Muscle of leg (tissue), 16 donors: ENCODE measurements at places on chromosomes 16 and 17. TPM values are rescaled to one million over a fixed set of nuclear protein-coding genes. Genes with fewer than 3 reads are reported as not detected.

The ABCC6 gene
- 1.2 TPM for total RNA-seq

The CD300H gene
- total RNA-seq = not detected

The HELZ gene
- total RNA-seq = 41.5 TPM

The SLC7A5 gene
- total RNA-seq = 2.3 TPM

The KRTAP1-1 gene
- not detected for total RNA-seq

- H3K36me3 ChIP-seq = peaks cover 14% of the 10 kb centered on the region
- no peak for DNase-seq
- H3K27me3 ChIP-seq = no peaks in the 10 kb centered on the region
- H3K4me1 ChIP-seq = no peaks in the 10 kb centered on the region
- no peak overlapping the region for H3K27ac ChIP-seq
Observed at GRCh38 chr16:20838240-20838639, 31.9 kb downstream of the REXO5 start.

DNA sequence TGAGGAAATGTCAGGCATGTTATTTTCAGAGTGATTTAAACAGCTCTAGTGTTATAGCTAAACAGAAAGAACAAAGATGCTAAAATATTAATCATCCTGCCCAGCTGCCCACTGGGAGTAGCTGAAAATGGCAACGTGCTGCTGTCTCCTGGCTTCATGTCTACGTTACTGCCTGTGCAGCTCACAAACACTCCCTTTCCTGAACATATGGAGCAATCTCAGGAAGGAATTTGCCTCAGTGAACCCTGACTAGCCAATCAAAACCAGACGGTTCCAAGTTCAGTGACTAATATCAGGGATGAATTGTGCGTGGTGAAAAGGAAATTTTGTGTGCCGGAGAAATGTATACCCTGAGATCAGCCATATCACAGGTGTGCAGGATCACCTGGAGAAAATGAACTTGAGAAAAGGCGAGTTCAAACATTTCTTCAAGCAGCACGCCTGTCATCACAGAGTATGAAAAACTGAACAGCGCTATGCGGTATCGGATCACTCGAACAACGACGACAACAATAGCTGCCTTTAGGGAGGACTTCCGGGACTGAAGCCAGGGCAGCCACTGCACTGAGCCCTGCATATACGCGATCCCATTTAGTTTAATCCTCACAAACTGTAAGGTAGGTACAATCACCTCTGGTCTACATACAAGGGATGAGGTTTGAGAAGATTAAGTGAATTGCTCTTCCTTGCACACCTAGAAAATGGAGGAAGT lies 110.3 kb downstream of the STX8 start:
- H3K27ac ChIP-seq = no peak overlapping the region
- peak; percentile 64 for DNase-seq
- no peaks in the 10 kb centered on the region for H3K36me3 ChIP-seq
- H3K4me1 ChIP-seq = peaks cover 6% of the 10 kb centered on the region
- H3K4me3 ChIP-seq = no peak overlapping the region
- H3K27me3 ChIP-seq = no peaks in the 10 kb centered on the region

DNA sequence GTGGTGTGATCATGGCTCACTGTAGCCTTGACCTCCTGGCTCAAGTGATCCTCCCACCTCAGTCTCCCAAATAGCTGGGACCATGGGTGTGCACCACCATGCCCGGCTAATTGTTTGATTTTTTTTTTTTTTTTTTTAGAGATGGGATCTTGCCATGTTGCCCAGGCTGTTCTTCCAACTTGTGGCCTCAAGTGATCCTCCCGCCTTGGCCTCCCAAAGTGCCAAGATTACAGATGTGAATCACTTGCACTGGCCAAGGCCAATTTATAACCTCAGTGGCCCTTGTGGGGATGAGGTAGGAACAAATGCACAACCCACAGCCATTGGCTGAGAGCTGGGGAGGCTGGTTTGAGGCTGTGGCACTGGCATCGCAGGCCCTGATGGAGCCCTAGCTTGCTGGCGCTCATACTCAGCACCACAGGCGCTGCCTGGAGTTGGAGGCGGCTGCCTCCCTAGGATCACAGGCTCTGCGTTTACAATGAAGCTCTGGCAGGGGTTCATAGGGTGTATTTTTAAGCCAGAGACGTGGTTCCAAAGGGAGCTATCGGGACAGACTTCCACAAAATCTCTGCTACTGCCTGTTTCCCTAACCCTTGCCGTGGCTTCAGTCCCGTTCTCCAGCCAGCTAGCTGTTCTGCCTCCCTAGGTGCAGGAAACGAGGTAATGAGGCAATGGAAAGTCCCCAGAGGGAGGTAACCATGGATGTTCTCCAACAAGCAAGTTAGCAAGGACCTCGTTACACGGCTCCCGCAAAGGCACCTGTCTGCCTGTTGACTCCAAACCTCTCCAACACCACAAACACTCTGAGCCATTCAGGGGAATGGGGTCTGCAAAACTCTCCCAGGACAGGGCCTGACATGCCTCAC lies 2.9 kb downstream of the ABCA3 start:
- DNase-seq = no peak
- peaks cover 10% of the 10 kb centered on the region for H3K4me1 ChIP-seq
- H3K27me3 ChIP-seq = peaks cover 36% of the 10 kb centered on the region
- no peak overlapping the region for H3K27ac ChIP-seq
- no peak overlapping the region for H3K4me3 ChIP-seq
- peaks cover 4% of the 10 kb centered on the region for H3K36me3 ChIP-seq

- DNase-seq = peak; percentile 96
- H3K27me3 ChIP-seq = no peaks in the 10 kb centered on the region
- peaks cover 11% of the 10 kb centered on the region for H3K4me1 ChIP-seq
- H3K36me3 ChIP-seq = peaks cover 7% of the 10 kb centered on the region
- peak overlapping the region; percentile 72 for H3K27ac ChIP-seq
Observed at GRCh38 chr17:574061-574460, 140.6 kb downstream of the VPS53 start.

- peaks cover 3% of the 10 kb centered on the region for H3K27me3 ChIP-seq
- DNase-seq = no peak
- H3K4me3 ChIP-seq = no peak overlapping the region
- H3K36me3 ChIP-seq = no peaks in the 10 kb centered on the region
- H3K4me1 ChIP-seq = peaks cover 3% of the 10 kb centered on the region
Observed at GRCh38 chr16:21197112-21197511, 14.3 kb downstream of the ZP2 start.

DNA sequence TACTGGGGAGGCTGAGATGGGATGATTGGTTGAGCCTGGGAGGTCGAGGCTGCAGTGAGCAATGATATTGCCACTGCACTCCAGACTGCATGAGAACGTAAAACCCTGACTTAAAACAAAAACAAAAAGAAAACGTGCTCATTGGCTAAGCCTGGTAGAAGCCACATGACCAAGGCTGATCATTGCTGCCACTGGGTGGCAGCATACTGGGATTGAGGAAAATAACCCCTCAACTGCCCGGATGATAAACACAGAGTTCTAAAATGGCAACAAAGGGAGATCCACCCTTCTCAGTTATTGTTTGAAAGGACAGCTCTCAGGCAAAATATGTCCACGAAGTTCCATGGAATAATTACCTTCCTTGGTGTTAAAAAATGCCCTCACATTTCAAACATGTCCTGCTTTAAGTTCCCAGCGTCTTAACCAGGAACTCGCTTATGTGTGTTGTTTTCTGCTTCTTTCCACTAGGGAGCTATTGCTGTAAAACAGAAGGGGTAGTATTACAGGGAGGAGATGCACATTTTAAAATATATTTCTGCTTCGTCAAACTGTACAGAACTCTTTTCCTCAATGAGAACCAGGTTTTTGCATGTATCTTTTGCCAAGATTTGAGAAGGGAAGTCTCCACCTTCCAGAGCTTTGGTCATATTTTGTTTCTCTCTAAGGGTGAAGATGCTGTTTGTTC lies 675.3 kb downstream of the MAF start:
- H3K4me3 ChIP-seq = no peak overlapping the region
- no peak overlapping the region for H3K27ac ChIP-seq
- no peaks in the 10 kb centered on the region for H3K36me3 ChIP-seq
- no peaks in the 10 kb centered on the region for H3K27me3 ChIP-seq

- H3K27me3 ChIP-seq = no peaks in the 10 kb centered on the region
- peak; percentile 28 for DNase-seq
- no peaks in the 10 kb centered on the region for H3K4me1 ChIP-seq
- H3K4me3 ChIP-seq = no peak overlapping the region
- H3K27ac ChIP-seq = no peak overlapping the region
Observed at GRCh38 chr17:55177159-55177854, 87.5 kb upstream of the HLF start.

- no peak overlapping the region for H3K27ac ChIP-seq
- H3K4me1 ChIP-seq = peaks cover 36% of the 10 kb centered on the region
- H3K36me3 ChIP-seq = no peaks in the 10 kb centered on the region
- no peak overlapping the region for H3K4me3 ChIP-seq
Observed at GRCh38 chr16:17333229-17333628, 137.5 kb downstream of the XYLT1 start.

GRCh38 chr17:34156741-34157589 lies 98.1 kb upstream of the CCL2 start:
- peaks cover 55% of the 10 kb centered on the region for H3K27me3 ChIP-seq
- H3K36me3 ChIP-seq = no peaks in the 10 kb centered on the region
- H3K4me3 ChIP-seq = no peak overlapping the region
- peak; percentile 25 for DNase-seq

GRCh38 chr17:4477255-4477791 lies 21.4 kb upstream of the SPNS2 start:
- H3K36me3 ChIP-seq = no peaks in the 10 kb centered on the region
- H3K27me3 ChIP-seq = no peaks in the 10 kb centered on the region
- no peak for DNase-seq
- no peak overlapping the region for H3K4me3 ChIP-seq
- H3K4me1 ChIP-seq = peaks cover 36% of the 10 kb centered on the region
- no peak overlapping the region for H3K27ac ChIP-seq

DNA sequence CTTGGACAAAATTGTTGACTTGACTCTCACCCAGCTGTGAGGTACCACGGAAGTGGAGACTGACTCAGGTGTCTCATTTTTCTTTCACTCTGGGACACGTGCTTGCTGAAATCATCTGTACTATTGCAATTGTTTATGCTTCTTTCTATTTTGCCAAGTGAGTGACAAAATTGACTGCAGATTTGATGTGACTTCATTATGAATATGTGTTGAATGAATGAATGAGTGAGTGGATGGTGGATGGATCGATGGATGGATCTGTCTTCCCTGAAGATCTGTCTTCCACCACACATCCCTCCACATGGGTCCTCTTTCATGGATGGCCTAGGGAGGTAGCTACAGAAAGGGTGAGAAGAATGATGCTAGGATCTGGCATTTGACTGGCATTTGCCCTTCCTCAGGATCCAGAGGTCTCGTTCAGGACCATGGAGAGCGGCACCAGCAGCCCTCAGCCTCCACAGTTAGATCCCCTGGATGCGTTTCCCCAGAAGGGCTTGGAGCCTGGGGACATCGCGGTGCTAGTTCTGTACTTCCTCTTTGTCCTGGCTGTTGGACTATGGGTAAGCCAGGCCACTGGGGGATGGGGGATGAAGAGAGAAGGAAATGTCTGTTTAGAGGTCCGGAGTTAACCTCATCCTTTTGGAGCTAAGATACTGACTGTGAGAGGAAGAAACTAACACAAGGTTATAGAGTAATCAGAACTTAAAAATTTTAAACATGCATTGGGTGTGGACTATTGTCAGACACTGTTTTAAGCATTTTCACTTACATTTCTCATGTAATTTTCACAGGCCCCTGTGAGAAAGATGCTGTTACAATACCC lies 12.7 kb downstream of the SLC5A11 start:
- H3K27me3 ChIP-seq = no peaks in the 10 kb centered on the region
- no peaks in the 10 kb centered on the region for H3K36me3 ChIP-seq
- peak; percentile 56 for DNase-seq
- H3K4me1 ChIP-seq = no peaks in the 10 kb centered on the region
- no peak overlapping the region for H3K4me3 ChIP-seq

DNA sequence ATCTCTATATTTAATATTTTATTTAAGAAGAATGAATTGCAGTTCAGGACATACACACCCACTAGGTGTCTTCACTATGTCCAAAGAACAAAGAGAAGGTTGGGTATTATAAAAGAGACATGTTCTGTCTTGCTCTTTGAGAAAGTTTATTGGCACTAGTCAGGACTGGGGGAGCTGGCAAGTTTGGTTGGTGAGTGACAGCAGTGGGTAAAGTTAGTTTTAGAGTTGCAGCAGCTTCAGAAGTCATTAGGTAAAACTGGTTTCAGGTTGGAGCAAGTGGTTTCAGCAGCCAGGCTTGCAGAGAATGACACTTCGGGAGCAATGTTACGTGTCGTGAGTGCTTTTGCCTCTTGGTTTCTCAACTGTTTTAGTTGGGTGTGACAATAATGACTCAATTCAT lies 142.2 kb upstream of the HS3ST3A1 start:
- H3K27me3 ChIP-seq = no peaks in the 10 kb centered on the region
- DNase-seq = no peak
- H3K4me1 ChIP-seq = no peaks in the 10 kb centered on the region
- no peak overlapping the region for H3K4me3 ChIP-seq
- no peaks in the 10 kb centered on the region for H3K36me3 ChIP-seq
- H3K27ac ChIP-seq = no peak overlapping the region

- no peaks in the 10 kb centered on the region for H3K36me3 ChIP-seq
- no peak for DNase-seq
Observed at GRCh38 chr17:31495022-31495885, 103.8 kb downstream of the RAB11FIP4 start.

GRCh38 chr17:60887614-60888028 lies 210.0 kb downstream of the BCAS3 start:
- no peaks in the 10 kb centered on the region for H3K27me3 ChIP-seq
- no peaks in the 10 kb centered on the region for H3K4me1 ChIP-seq
- DNase-seq = no peak
- no peak overlapping the region for H3K27ac ChIP-seq

- H3K4me3 ChIP-seq = peak overlapping the region; percentile 43
- H3K4me1 ChIP-seq = peaks cover 14% of the 10 kb centered on the region
- H3K27ac ChIP-seq = no peak overlapping the region
- H3K36me3 ChIP-seq = no peaks in the 10 kb centered on the region
Observed at GRCh38 chr16:3046641-3047386, 453 bp downstream of the MMP25 start.

GRCh38 chr16:48129926-48130325 lies 25.9 kb downstream of the ABCC12 start:
- no peaks in the 10 kb centered on the region for H3K27me3 ChIP-seq
- DNase-seq = no peak
- no peaks in the 10 kb centered on the region for H3K36me3 ChIP-seq
- no peak overlapping the region for H3K4me3 ChIP-seq
- H3K4me1 ChIP-seq = peaks cover 12% of the 10 kb centered on the region

DNA sequence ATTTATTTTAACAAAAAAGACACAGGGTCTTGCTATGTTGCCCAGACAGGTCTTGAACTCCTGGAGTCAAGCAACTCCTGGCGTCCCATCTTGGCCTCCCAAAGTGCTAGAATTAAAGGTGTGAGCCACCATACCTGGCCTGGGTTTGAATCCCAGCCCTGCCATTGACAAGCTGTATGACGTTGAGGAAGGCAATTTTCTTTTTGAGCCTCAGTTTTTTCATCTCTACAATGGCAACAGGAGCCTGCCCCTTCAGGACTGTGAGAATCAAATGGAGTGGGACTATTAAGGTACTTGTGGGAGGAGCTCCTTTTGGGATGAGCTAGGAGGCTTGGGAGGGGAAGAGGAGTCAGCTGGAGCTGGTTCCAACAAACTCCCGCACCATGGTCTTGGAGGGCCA lies 6.2 kb downstream of the RARA start:
- peaks cover 90% of the 10 kb centered on the region for H3K4me1 ChIP-seq
- H3K36me3 ChIP-seq = no peaks in the 10 kb centered on the region
- H3K4me3 ChIP-seq = no peak overlapping the region
- DNase-seq = no peak
- H3K27me3 ChIP-seq = no peaks in the 10 kb centered on the region
- peak overlapping the region; percentile 98 for H3K27ac ChIP-seq
